NCI-H524 (cell line): ENCODE measurements at places on chromosomes 7 and 10.

DNA sequence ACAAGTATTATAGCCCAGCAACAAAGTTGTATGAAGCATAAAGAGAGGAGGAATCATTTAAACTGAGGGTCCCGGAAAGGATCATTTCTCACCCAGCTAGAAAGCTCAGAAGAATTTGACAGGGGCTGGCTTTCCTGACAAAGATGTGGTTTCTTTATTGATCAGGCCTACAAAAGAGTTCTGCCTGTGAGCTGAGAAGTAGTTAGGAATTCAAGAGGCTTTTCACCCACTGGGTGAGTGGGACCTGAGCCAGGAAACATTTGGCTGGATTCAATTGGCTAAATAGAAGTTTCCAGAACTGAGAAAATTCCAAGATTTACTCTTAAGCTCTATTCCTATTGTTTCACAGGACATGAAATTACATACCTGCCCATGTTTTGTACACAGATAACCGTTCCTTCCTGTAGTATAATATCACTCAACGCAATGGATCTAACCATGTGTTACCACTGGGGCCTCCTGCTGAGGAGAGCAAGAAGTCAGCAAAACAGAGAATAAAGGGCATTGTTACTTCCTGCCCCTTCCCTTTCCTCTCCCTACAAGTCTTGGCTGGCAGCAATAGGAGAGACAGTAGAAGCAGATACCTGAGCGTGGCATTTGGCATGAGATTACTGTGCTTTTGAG lies 53.9 kb upstream of the PAPSS2 start:
- no peak for DNase-seq

DNA sequence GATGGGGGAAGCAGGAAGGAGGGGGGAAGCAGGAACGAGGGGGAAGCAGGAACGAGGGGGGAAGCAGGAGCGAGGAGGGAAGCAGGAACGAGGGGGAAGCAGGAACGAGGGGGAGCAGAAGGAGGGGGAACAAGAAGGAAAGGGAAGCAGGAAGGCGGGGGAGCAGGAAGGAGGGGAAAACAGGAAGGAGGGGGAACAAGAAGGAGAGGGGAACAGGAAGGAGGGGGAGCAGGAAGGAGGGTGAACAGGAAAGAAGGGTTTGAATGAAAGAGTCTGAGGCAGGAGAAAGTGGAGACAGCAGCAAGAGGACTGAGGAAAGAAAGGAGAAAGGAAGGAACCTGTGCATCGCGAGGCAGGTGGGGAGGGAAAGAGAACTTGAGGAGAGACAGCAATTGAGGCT lies 256.6 kb downstream of the PTEN start:
- DNase-seq, result no peak

DNA sequence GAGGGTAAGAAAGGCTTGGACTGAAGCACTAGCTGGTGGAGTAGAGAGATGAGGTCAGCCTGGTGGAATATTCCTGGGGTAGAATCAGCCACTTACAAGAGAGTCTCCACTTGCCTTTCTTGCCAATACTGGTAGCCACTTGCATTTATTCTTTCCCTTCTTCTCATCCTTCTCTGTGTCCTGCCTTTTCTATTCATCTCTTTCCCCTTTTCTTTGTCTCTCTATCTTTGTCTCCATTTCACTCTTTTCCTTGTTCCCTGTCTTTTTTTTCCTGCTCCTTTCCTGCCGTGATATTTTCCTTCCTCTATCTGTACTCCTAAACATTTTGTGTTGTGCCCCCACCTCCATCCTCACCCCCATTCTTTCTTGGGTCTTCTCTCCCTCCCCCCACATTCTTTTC lies 214.3 kb downstream of the LRMDA start:
- DNase-seq, result no peak

- DNase-seq, result no peak
Observed at GRCh38 chr10:44206127-44206818, 178.6 kb downstream of the CXCL12 start.

GRCh38 chr7:108263425-108263824 lies 133.3 kb upstream of the LAMB4 start:
- DNase-seq, result peak; percentile 98

- DNase-seq, result no peak
Observed at GRCh38 chr7:114653364-114654088, 238.9 kb downstream of the FOXP2 start.

GRCh38 chr7:2779051-2779450 lies 65.1 kb downstream of the GNA12 start:
- no peak for DNase-seq

DNA sequence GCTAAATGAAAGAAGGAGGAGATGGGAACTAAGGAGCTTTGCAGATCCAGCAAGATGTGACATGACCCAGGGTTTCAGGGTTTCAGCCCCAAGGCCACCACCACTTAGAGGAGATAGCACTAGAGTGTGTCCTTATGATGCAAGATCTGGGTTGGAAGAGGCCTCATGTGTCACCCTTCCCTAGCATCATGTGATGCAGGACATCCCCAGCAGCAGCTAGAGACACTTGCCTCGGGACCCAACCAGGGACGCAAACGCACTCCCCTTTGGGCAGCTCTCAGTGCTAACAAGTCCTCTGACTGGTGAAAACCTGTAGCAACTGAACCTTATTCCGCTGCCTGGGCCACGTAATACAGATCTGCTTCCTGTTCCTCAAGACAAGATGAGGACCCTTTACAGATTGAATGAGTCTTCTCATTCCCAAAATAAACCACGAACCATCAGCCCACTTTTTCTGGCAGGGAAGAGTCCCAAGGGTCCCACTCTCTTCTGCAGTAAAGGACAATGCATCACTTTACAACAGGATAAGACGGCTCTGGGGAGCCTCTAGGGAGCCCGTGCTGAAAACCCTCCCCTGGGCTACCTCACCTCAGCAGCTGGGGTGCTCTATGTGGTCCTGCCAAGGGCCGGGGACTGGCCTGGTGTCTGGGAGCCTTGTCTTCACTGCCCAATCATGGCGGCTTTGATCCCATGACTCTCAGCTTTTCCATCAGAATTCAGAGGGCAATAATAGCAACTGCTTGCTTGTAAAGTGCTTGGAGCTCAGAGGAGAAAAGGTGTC lies 44.8 kb upstream of the GDF10 start:
- no peak for DNase-seq

GRCh38 chr7:4641667-4642467 lies 40.2 kb upstream of the FOXK1 start:
- DNase-seq, result peak; percentile 92

DNA sequence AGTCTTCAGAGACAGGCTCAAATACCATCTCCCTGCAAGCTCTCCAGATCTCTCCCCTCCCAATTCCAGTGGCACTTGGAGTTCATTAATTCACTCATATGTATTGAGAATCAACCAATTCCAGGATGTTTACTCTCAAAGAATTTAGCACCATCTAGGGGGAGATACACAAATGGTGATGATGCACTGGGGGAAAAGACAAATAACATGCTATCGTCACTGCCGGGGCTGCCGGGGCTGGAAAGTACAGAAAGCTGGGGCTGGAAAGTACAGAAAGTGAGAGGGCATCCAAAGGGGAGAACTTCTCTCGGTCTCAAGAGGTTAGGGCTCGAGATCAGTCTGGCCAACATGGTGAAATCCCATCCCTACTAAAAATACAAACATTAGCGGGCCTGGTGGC lies 118.7 kb downstream of the MKX start:
- no peak for DNase-seq

- DNase-seq, result no peak
Observed at GRCh38 chr7:55570939-55571338, 1.4 kb downstream of the VOPP1 start.

- no peak for DNase-seq
Observed at GRCh38 chr10:3241967-3242650, 69.5 kb upstream of the PITRM1 start.

DNA sequence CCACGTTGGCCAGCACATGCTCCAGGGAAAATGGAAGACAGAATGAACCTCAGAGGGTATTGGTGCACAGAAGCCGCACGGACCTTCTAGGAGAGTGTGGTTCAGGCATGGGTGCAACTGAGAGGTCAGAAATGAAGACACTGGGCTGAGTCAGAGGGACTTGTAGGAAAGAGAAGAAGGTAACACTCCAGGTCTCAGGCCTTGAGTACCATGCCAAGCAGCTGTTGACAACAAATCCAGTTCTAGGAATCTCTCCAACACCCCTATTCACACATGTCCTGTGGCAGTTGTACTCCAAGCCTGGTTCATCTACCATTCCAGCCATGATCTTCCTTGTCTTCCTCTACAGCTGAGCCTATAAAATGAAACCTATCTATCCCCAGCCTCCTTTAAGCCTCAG lies 251.6 kb downstream of the USP6NL start:
- no peak for DNase-seq

- DNase-seq, result peak; percentile 62
Observed at GRCh38 chr10:13961097-13961496, 369.6 kb downstream of the FRMD4A start.

DNA sequence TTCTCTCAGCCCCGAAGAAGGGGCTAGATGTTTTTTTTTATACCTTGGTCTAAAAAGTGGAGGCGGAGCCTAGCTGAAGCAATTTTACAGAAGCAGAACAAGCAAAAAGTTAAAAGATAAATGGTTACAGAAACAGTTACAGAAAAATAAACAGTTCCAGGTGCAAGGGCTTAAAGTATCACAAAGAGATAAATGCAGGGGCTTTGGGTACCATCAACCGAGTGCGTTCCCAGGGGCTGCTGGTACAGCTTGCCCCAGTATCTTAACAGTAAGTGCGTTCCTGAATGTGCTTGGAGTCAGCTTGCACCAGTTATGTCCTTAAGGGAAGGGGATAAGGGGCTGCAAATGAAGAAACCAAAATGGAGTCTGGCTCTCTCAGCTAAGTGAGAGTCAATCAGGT lies 173.9 kb upstream of the MBL2 start:
- DNase-seq, result no peak

GRCh38 chr10:86071758-86072157 lies 294.8 kb downstream of the GRID1 start:
- no peak for DNase-seq

GRCh38 chr7:98241674-98242241 lies 10.3 kb downstream of the TECPR1 start:
- DNase-seq, result no peak
